ENCODE measurements at places on chromosomes 13 and 19.

- no peak overlapping the region for H3K4me3 ChIP-seq
- no peaks in the 10 kb centered on the region for H3K36me3 ChIP-seq
Measured at GRCh38 chr13:38814331-38814730, 127.5 kb downstream of the FREM2 start.

GRCh38 chr19:31448221-31448657 lies 99.0 kb upstream of the TSHZ3 start:
- no peaks in the 10 kb centered on the region for H3K27me3 ChIP-seq
- H3K4me1 ChIP-seq = no peaks in the 10 kb centered on the region
- H3K27ac ChIP-seq = no peak overlapping the region

DNA sequence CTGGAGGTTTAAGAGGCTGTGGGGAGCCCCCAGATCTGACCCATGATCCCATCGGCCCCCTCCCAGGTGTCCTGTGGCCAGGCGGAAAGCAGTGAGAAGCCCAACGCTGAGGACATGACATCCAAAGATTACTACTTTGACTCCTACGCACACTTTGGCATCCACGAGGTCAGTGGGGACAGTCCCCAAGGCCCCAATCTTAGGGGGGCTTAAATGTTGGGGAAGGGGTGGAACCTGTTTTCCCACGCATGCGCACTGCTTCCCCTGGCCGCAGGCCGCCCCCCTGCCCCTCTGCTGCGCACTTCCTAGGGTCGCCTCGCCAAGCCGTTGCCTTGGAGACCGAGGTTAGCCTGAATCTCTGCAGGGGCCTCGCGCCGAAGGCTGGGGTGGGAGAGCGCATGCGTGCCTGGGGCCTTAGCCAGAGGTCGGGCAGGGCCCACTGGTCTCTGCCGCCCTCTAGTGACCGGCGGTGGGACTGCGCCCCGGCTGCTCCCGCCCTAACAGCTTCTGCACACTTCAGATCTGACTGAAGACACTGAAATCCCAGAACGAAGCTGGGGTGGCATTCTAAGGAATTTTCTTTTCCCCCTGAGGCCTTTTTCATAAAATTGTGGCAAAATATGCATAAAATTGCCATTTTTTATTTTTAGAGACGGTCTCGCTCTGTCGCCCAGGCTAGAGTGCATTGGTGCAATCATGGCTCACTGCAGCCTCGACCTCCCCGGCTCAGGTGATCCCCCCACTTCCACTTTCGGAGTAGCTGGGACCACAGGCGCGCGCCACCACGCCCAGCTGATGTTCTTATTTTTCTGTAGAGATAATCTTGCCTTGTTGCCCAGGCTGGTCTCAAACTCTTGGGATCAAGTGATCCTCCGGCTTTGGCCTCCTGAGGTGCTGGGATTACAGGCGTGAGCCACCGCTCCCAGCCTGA lies 3.6 kb downstream of the PRMT1 start:
- H3K4me1 ChIP-seq = peaks cover 13% of the 10 kb centered on the region
- H3K4me3 ChIP-seq = no peak overlapping the region
- H3K27ac ChIP-seq = no peak overlapping the region
- no peaks in the 10 kb centered on the region for H3K27me3 ChIP-seq

- no peaks in the 10 kb centered on the region for H3K4me1 ChIP-seq
- no peaks in the 10 kb centered on the region for H3K27me3 ChIP-seq
- no peaks in the 10 kb centered on the region for H3K36me3 ChIP-seq
- H3K4me3 ChIP-seq = no peak overlapping the region
- DNase-seq = no peak
Measured at GRCh38 chr19:30731591-30731990, 359.4 kb downstream of the ZNF536 start.

GRCh38 chr13:101795460-101795859 lies 343.0 kb downstream of the ITGBL1 start:
- H3K27me3 ChIP-seq = no peaks in the 10 kb centered on the region
- no peak for DNase-seq
- no peak overlapping the region for H3K27ac ChIP-seq
- H3K4me3 ChIP-seq = no peak overlapping the region
- no peaks in the 10 kb centered on the region for H3K36me3 ChIP-seq

- no peaks in the 10 kb centered on the region for H3K36me3 ChIP-seq
- H3K4me1 ChIP-seq = peaks cover 6% of the 10 kb centered on the region
- no peak overlapping the region for H3K4me3 ChIP-seq
- H3K27me3 ChIP-seq = no peaks in the 10 kb centered on the region
Measured at GRCh38 chr19:39236527-39236926, 8.3 kb downstream of the IFNL3 start.

DNA sequence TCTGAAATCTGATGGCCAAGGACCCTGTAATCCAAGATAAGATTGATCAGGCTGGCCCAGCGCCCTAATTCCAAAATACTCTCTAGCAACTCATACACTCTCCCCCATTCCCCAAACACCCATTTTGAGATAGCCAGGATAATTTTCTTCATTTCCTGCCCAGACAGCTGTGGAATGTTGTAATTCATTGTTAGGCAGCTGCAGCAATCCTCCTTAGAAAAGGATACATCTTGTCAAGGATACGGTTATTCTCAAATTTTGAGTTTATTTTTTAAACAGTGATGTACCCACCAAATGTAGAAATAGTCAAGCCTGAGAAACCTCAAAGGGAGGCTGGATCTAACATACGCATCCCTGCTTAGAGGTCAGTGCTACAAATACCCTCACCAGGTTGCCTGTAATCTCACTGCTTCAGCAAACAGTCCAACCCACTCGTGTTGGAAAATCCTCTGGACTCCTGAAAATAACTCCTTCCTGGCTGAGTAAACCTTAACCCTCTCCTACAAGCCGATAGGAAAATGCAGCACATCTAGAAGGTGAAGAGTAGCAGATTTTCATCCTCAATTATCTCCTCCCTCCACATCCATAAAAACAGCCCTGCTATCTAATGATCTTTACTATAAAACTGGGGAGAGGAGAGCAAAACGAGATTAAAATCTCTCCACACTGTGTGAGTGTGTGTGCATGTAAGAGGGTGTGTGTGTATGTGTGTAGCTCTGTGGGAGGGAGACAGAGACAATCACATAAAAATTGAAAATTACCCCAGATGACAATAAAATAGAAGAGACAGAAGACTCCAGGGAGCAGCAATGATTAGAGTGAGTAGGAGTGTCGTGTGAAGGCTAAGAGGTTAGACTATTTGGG lies 683.1 kb downstream of the DIAPH3 start:
- no peak overlapping the region for H3K27ac ChIP-seq
- no peak for DNase-seq
- no peaks in the 10 kb centered on the region for H3K27me3 ChIP-seq
- H3K36me3 ChIP-seq = no peaks in the 10 kb centered on the region

- H3K27me3 ChIP-seq = no peaks in the 10 kb centered on the region
- H3K27ac ChIP-seq = no peak within 1 kb of the TSS
- H3K4me3 ChIP-seq = peak within 1 kb of the TSS; percentile 93
- H3K4me1 ChIP-seq = peaks cover 4% of the 10 kb centered on the region
- no peaks in the 10 kb centered on the region for H3K36me3 ChIP-seq
Measured at GRCh38 chr13:77697217-77698103, at the start of gene SLAIN1. Gene SLAIN1 (plus strand): TSS chr13:77697687. CDS start chr13:77697914, 227 bp downstream.

- H3K4me1 ChIP-seq = no peaks in the 10 kb centered on the region
- no peaks in the 10 kb centered on the region for H3K36me3 ChIP-seq
- peaks cover 5% of the 10 kb centered on the region for H3K27me3 ChIP-seq
- no peak overlapping the region for H3K27ac ChIP-seq
- DNase-seq = no peak
Measured at GRCh38 chr19:2312820-2313501, 5.0 kb upstream of the LINGO3 start.

GRCh38 chr19:56476093-56476492 lies 1.1 kb downstream of the ZNF667 start:
- peaks cover 10% of the 10 kb centered on the region for H3K4me1 ChIP-seq
- H3K27me3 ChIP-seq = no peaks in the 10 kb centered on the region
- DNase-seq = no peak
- no peak overlapping the region for H3K4me3 ChIP-seq
- H3K36me3 ChIP-seq = no peaks in the 10 kb centered on the region
- no peak overlapping the region for H3K27ac ChIP-seq

GRCh38 chr19:45137179-45137761 lies 23.5 kb downstream of the NKPD1 start:
- H3K27ac ChIP-seq = no peak overlapping the region
- H3K36me3 ChIP-seq = peaks cover 15% of the 10 kb centered on the region
- peaks cover 5% of the 10 kb centered on the region for H3K4me1 ChIP-seq
- H3K27me3 ChIP-seq = no peaks in the 10 kb centered on the region
- H3K4me3 ChIP-seq = no peak overlapping the region
